ENCODE measurements at places on chromosomes 7 and 10.

DNA sequence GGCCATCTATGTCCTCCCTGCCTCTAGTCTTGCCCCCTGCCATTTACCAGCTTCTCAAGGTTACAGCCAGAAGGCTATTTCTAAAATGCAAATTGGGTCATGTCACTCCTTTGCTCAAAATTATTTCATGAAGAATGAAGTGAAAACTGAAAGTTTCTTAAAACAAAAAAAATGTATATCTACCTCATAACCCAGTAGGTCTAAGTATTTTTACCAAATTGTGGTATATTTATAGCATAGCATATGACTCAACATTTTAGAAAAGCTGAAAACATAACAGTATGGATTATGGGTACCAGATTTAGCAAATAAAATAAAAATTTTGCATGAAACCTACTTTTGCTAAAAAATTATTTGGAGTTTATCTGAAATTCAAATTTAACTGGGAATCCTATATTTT is 78.4 kb downstream of the SLC16A9 start:
- no peak for DNase-seq

DNA sequence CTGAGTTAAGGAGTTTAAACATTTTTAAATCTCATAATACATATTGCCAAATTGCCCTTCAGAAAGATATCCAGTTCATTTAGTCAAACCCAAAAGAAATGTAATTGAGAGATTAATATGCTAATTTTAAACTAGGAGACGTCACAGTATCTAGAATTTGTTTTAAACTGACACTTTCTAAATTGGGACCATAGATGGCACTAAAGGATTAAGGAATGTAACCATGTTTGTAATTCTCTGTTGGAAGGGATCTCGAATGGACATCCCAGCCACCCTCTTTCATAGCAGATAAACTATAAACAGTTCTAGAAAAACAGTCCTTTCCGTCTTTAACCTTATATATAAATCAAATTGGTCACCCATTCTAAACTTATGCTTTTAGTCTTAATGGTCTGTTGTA is 30.0 kb upstream of the SAMD9L start:
- DNase-seq, result no peak

DNA sequence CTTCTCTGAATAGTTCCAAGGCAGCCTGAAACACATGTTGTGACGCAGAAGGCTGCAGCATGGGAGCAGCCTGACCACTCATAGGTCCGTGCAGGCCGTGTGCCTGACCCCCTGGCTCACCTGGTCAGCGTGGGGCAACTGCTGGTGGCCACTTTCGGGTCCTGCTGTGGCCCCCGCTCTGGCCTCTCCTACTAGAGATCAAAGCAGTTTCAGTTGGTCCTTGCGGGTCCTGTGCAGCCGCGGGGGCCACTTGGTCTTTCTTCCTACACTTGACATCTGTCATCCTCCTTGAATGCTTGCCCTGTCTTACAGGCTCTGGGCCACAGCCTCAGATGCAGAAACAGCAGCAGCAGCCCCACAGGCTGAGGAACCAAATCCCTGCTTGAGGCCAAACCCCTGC is 320.8 kb upstream of the ZNF32 start:
- no peak for DNase-seq

- no peak for DNase-seq
Observed at GRCh38 chr7:42913591-42913990, 1.7 kb upstream of the C7orf25 start.

- no peak for DNase-seq
Observed at GRCh38 chr10:48509974-48510692, 94.7 kb downstream of the ARHGAP22 start.

- DNase-seq, result no peak
Observed at GRCh38 chr10:52216852-52217251, 97.2 kb upstream of the DKK1 start.

DNA sequence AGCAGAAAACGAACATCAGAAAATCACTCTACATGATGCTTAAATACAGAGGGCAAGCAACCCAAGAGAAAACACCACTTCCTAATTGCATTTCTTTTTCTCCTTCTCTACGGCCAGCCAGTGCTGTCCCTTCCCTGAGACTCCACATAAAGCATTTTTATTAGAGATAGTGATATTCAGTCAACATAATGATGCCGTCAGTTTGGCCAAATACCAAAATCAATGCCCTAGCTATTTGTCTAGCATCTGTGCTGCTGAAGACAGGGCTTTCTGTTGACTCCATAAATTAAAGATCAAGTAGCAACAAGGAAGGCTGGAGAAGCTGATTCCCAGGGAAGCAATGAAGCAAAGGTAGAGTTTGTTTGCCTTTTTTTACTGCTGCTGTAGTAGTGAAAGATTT is 1024.9 kb downstream of the REEP3 start:
- no peak for DNase-seq

DNA sequence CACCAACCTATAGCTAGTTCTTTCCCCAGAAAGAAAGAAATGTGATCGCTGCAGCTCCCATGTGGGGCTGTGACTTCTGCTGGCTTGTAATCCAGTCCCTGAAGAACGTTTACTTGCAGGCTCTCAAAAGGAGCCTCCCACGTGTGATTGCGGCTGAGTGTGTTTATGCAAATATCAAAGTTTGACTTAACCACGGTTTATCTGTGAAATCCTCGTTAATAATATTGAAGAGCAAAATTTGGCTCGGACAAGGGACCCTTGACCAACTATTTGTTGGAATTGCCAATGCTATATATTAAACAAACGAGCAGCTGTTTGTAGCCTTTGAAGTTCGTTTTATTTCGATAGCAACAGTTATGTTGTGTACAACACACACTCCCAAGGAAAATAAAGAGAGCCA is 470.1 kb upstream of the NRP1 start:
- no peak for DNase-seq

DNA sequence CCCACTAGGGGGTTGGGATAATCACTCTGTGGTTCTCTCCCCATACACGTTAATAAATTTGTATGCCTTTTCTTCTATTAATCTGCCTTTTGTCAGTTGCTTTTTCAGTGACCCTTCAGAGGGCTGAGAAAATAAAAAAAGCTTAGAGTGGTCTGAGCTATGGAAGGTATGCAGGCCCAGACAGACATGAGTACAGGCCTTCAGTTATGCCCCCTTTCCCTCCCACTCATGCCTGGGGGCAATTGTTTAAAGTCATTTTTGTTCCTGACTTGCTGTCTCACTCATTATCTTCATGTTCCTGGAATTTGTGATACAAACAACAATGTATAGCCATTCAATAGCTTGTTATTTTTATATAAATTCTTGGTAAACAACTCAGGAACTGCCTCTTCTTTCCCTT is 170.8 kb downstream of the AKR1D1 start:
- DNase-seq, result no peak

- DNase-seq, result no peak
Observed at GRCh38 chr10:88918191-88918905, 34.2 kb downstream of the ACTA2 start.

DNA sequence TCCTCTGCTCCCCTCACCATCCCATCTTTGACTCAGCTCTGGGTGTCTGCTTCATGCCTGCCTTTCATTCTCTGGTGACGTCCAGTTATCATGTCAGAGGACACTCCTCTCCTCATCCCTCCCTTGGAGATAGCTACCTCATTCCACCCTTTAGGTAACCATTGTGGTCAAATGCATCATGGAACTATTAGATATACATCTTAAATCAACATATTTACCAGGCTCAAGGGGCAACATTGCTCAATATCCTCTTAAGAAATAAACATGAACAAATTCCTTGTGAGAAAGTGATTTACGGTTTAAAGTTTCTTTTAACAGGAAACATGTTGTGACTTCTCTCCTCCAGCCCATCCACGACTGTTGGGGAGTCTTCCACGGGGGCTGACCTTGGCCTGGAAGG is 511.6 kb upstream of the IGFBP3 start:
- no peak for DNase-seq

DNA sequence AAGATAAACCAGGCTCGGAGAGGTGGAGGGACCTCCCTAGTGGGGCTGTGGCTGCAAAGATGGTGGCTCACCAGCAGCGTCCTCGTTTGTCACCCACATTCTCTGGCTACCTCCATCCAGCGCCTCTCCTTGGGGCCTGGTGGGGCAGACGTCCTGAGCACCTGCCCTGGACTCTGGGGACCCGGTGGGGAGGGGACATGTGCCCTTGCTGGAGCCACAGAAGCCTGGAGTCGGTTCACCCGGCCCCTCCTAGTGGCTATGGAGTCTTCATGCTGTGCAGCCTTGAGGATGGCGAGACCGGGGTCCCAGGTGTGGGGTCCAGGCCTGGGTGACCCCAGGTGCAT is 14.5 kb downstream of the TTYH3 start:
- DNase-seq, result no peak

DNA sequence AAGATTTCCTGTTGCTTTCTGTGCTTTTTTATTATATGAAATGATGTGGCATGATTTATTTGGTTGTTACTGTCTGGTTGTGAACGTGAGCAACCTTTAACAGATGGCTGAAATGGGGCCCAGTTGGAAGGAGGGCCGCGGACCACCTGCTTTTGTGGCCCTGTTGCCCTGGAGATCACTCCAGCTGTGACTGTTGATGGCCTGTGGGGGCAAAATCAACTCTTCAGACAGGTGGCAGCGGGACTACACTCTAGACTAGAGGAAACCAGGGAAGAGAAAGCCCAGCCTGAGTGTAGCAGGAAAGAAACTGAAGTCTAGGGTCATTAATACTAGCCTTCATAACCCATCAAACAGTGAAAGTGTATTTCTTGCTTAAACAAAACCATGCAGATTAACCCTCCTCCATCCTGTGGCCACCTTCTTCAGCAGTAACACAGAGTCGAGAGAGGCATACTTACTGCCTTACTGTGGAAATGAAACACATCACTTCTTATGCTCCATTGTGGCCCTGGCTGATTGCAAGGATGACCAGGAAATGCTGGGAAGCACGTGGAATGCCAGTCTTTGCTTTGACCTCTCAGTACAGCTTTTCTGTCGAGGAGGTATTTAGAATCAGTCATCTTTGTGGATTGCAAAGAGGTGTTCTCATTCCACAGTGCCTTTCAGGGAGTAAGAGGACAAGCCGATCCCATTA is 80.5 kb downstream of the CCNY start:
- no peak for DNase-seq

DNA sequence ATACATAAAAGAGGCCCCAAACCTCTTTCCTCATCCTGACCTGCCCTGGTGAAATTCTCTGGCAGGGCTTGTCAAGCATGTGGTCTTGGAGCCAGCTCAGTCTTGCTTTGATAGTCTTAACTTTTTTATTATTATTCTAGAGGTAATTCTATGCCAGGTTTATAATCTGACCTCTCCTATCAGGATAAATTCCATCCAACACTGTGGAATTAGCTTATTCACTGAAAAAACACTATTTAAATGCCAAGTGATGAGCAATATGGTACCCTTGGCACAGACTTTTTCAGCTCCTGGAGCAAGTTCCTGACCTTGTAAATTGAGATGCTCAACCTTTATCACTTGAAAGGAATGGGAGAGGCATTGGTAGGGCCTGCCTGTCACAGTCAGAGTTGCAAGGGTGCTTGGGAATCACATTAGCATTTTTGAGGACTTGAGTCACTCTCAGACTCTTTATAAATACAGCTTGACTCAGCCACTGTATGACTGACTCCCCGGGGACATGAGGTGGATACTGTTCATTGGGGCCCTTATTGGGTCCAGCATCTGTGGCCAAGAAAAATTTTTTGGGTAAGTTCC is at the start of gene CPA4:
CPA4 (plus strand) TSS at position 480 of the 576 bp plus-strand sequence; CDS start at position 500, 20 bp downstream.
- no peak for DNase-seq

DNA sequence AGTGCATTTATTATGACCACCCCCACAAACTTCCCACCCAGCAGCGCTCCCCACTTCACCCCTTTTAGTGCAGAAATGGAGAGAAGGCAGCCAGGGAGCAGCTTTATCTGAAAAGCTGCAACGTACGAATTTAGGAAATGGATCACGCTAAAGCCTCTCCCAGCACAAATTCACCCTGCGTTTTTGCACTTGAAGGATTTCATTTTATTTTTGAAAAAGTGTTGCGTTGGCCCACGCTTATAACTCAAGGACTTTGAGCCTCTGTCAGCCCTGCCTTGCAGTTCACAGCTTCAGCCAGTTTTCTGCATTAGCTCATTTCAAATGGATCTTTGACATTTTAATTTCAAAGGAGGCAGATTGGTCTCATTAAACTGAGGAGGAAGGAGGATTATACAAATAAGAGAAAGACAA is 556.1 kb downstream of the KCNMA1 start:
- DNase-seq, result no peak

DNA sequence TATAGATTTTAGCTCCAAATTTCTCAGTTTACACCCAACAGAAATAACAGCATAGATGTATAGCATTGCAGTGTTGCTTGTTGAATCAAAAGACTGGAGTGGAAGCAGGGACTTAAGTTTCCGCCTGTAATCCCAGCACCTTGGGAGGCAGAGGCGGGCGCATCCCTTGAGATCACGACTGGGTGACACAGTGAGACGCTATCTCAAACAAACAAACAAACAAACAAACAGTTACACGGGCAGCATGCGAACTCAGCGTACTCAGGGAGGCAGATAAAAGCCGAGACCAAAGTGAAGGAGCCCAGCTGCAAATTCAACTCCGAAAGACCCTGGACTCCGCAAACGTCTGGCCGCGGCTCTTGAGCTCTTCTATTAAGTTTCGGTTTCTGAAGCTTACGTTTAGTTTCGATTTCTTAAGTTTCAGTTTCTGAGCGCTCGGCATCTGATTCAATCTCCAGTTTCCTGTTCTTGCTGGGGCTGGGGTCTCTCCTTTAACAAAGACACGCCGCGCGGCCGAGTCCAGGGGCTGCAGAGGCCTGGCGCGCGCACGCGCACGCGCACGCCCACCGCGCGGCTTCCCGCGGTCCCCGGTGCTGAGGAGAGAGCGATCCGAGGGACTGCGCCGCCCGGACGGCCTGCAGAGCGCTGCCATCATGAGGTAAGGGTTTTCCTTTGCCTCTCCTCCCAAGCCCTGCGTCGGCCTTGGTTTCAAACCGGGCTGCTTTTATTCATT is at the start of gene IFIT5:
IFIT5 (plus strand) TSS at position 423 of the 733 bp plus-strand sequence; CDS start at position 654, 231 bp downstream.
- peak; percentile 34 for DNase-seq

DNA sequence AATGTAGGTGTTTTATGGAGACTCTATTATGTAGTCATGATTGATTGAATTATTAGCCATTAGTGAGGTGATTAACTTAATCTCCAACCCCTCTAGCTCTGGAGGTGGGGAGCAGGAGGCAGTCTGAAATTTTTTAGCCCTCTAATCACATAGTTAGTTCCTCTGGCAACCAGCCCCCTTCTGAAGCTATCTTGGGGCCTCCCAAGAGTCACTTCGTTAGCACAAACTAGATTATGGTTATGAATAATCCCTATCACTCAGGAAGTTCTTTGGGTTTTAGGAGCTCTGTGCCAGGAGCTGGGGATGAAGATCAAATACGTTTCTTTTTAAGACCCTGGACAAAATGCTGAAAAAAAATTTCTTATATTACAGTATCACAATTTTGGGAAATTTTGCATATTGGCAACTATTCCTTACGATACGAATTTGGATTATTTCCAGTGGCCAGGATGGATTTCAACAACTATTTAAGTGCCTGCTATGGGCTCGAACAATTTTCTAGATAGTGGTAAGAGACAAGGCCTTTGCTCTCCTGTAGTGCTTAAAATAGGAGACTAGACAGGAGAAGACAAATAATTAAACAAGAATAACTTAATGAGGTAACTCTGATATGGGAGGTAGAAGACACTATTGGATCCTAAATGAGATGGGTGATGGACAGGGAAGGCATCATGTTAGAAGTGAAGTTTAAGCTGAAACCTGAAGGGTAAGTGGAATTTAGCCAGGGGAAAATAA is 52.9 kb downstream of the BTAF1 start:
- DNase-seq, result no peak
